ENCODE measurements at places on chromosomes 4 and X.

DNA sequence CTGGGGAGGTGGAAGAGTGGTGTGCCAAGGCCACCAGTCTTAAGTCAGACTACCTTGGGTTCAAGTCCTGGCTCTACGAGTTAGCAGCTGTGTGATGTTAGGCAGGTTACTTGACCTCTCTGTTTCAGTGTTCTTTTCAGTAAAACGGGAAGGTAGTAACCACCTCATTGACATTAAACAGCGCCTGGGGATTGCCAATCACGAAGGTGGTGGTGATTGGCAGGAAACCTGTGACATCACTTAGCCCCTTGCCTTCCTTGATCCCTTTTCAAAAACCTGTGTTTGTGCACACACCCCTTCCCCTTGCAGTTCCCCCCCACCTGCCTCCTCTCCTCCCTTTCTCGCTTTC is 7.6 kb downstream of the KLF3 start:
- no peak for DNase-seq

- DNase-seq: no peak
These were observed 40.6 kb upstream of the THOC2 start for GRCh38 chrX:123773258-123773988.

DNA sequence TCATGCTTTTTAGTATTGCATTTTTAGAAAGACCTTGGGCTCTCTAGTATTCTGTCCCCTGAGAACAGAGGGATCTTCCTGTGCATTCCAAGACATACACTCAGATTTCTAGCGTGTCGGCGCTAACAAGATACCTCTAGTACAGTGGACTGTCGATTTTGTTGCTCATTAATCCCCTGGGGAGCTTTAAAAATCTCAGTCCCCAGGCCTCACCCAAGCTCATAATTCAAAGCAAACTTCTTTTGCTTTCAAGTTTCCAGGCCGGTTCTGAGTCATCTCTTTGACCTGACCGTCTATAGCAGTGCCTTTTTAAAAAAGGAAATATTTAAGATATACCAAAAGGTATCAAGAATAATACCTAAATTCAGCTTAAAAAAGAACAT is 137.0 kb downstream of the AMMECR1 start:
- no peak for DNase-seq

- no peak for DNase-seq
These were observed 177.2 kb downstream of the AFAP1 start for GRCh38 chr4:7762376-7763030.

DNA sequence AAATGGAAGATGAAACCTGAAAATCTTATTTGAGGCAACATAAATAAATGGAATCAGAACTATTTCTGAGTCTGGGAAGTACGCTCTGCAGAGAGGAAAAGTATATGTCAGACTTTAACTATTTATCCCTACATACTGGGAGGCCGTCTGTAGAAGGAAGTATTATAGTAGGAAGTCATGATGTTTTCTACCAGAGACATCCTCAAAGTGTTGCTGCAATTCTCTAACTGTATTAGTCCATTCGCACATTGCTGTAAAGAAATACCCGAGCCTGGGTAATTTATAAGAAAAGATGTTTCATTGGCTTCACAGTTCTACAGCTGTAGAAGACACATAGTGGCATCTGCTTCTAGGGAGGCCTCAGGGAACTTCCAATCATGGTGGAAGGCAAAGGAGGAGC is 88.7 kb upstream of the TBL1X start:
- DNase-seq: no peak

DNA sequence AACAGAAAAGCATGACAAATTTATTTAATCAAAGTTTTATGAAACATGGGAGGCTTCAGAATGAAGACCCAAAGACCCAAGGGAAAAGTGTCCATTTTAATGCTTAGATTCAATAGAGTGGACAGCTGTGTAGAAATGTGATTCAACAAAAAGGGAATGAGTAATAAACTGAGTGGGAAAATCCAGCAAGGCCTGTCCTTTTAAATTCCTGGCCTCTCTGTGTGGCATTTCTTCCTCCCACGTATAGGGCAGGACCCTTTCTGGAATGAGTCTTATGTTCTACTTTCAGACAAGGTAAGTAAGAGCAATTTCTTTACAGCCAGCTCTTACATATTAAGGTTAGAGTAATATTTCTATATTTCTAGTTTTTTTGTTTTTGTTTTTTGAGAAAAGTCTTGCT is 14.5 kb downstream of the AASDH start:
- no peak for DNase-seq

DNA sequence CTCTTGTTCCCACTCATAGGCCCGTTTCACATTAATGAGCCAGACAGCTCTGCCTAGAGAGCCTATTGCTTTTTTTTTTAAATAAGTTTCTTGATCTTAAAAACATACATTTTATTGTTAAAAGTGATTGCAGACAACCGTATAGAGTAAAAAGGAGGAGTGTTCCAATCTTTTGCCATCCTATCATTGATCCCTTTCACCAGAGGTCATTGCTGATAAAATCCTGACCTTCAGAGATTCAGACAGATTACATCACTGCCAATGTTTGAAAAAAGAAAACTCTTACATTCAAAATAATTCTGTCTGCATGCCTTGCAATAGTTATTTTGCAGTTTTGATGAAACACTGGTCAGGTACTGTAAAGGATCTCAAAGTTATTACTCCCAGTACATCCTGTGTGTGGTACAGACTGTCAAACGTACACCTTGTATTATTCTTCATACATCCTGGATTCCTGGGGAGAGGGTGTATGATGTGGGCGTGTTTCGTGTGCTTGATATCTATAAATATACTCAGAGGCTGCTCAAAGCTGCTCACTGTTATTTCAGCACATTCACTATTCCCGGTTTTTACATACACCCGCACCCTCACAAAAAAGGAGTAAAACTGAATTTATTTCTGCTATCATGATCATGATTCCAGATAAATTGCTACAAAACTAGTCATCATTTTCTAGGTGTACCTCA is 15.4 kb upstream of the KLHL2 start:
- DNase-seq: no peak

DNA sequence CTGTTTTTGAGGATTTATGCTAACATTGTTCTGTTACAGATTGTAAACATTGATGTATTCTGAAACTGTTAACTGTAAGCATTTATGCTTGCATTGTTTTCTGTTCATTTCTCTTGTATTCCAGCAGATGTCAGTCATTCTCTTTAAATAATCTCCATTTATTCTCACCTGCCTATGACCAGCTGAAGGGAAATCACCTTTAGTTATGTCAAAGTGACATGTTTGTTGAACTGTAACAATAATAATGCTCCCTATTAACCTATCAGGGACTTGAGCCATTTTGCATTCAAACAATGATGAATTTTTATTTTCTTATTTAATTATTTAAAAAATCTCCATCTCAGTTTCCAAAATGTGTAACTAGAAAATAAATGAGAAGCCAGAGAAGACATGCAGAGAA is 58.0 kb downstream of the SPCS3 start:
- DNase-seq: no peak

- DNase-seq: no peak
These were observed 213.2 kb downstream of the SPANXN3 start for GRCh38 chrX:143304025-143304424.

DNA sequence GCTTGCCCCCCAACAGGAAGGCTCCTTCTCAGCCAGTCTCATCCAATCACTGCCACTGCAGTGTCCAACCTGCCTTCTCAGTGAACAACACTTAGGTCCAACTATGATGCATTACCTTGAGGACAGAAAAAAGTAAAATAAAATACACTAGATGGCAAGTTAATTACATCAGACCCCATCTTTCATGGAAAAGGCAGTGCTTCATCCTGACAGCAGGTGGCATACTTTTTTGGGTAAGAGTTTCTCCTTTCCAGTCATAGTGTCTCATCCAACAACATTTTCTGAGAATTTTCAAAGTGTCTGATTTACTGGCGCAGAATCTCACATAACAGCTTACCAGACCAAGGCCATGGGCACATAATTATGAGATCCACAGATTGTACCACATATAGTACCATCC is 1742.8 kb downstream of the PCDH7 start:
- DNase-seq: no peak

GRCh38 chr4:144970597-144970996 is 127.4 kb downstream of the ANAPC10 start:
- DNase-seq: no peak

DNA sequence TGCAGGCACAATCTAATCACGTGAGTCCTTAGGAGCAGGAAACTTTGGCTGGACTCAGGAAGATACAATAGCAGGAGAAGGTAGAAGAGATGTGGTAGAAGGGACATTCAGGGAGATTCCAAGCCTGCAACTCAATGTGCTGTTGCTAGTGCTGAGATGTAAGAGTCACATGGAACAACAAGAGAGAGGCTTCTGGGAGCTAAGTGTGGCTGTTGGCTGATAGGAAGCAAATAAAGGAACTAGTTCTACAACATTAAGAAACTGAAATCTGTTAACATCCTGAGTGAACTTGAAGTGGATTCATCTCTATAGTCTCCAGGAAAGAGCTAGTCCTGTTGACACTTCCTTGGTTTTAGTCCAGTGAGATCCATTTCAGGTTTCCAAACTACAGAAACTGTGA is 1207.4 kb downstream of the ADGRL3 start:
- no peak for DNase-seq

- DNase-seq: no peak
These were observed 179.4 kb downstream of the RAPGEF2 start for GRCh38 chr4:159282329-159282728.

- no peak for DNase-seq
These were observed 234.9 kb downstream of the TECRL start for GRCh38 chr4:64174247-64174882.

- no peak for DNase-seq
These were observed 1.0 kb downstream of the WFS1 start for GRCh38 chr4:6270636-6271121.

DNA sequence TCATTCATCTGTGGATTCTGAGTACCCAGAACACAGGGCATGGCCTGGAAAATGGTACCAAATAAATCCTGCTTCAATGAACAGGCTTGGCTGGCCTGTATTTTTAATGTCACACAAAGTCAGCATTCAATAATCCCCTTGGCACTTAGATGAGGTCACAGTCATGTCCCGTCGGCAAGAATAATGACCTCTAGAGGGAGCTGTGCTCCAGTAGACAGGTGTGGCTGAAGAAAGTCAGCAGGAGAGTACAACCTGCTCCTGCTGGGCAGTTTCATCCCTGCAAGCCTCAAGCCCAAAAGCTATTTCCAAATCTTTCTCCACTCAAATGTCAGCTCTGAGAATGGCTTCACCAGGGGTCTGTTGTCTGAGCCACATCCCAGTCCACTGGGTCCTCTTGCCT is 404.0 kb upstream of the F9 start:
- no peak for DNase-seq

DNA sequence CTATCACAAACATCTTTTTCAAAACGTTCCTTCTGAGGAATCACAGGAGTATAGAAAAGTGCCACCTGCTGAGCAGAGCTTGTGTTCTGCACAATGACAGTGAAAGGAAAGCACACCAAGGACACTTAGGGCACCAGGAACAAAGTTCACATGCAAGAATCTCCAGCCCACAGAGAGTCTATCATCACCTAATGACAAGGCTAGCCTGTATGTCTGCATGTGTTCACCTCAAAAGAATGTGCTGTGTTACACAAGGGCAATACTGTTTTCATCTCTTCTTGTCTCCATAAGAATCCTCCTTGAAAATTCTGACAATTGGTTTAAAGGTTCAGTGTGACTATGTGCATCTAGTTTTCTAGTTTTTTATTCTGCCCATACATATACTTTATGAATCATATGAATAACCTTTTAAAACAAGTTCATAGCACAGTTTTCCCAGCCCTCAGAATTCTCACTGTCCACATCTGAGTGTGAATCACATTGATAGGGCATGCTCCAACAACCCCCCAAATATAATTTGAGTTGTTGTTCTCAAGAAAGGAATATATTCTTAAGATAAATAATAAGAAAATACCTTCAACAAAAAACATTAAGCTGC is 118.0 kb downstream of the PWWP3B start:
- DNase-seq: no peak

GRCh38 chr4:38145741-38146140 is 185.5 kb downstream of the PTTG2 start:
- no peak for DNase-seq

- no peak for DNase-seq
These were observed 177.9 kb upstream of the TENM3 start for GRCh38 chr4:182065255-182065654.

GRCh38 chrX:44178274-44179053 is 165.0 kb downstream of the EFHC2 start:
- no peak for DNase-seq

- DNase-seq: no peak
These were observed 177.8 kb upstream of the IGFBP7 start for GRCh38 chr4:57287687-57288604.

DNA sequence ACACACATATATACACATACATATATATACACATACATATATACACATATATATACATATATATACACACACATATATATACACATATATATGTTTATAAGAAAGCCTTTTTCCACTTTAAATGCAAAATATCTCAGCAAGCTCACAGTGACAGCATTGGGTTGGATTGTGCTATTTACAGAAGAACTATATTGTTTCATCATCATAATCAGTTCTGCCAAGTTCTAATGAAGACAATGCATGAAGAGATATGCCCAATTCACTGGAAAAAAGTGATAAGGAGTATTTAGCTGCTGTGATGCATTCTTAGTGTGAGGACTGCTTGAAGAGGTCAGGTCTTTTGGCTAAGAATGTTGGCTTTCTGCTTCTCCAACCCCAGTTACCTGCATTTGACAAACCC is 54.4 kb downstream of the RNF150 start:
- no peak for DNase-seq

- no peak for DNase-seq
These were observed 227.5 kb downstream of the MGST2 start for GRCh38 chr4:139892973-139893736.

DNA sequence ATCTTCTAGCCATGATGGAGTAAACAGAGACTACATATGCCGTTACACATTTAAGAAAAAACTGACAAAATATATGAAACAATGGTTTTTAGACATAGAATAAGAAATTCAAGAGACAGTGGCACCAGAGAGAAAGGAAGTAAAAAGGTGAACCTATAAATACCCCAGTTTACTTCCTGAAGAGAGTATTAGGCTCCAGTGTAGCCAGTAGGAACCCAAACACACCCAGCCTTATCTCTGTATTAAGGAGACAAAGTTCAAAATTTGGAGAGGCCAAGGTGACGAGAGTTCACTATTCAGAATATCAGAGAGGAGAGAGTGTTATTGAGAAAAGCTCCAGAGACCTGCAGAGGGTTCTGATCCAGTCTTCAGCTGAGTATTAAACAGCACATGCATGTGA is 119.0 kb downstream of the TET2 start:
- no peak for DNase-seq

DNA sequence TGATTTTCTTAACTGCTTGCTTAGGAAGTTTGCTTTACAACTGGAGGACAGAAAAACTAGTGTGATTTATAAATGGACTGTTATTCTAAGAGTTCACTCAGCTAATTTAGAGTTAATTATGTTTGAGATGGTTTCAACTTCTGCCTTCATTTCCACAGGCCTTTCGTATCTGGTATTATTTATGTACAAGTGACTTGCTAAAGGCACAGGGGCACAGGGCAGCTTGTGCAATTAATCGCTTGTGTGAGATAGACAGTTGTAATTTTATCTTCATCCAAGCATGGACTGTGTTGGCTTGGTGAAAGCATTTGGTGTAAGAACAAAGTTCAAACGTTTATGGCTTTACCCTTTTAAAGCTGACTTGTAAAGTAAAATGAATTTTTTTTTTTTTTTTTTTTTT is 38.3 kb downstream of the GPAT3 start:
- DNase-seq: no peak
